ENCODE measurements at places on chromosomes 13 and 19.

DNA sequence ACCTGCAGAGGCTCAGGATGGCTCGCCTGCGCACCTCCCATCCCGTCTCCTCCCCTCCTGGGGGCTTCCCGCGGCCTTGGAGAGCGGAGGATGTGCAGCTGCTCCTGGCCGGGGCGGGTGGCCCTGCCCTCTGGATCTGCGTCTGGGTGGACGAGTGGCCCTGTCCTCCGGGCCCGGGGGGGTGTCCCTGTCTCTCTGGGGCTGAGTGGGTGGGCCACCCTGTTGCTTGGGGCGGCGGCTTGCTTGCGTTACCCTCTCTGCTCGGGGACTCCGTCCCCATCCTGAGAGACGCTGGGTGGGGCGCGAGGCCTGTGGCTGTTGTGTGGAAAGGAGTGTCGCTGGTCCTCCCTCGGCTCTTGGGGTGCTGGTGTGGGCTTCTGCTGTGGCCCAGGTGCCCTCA is 34.6 kb downstream of the DOT1L start:
- no peak for DNase-seq

GRCh38 chr13:27960362-27961226 is 8.5 kb downstream of the CDX2 start:
- DNase-seq = no peak

DNA sequence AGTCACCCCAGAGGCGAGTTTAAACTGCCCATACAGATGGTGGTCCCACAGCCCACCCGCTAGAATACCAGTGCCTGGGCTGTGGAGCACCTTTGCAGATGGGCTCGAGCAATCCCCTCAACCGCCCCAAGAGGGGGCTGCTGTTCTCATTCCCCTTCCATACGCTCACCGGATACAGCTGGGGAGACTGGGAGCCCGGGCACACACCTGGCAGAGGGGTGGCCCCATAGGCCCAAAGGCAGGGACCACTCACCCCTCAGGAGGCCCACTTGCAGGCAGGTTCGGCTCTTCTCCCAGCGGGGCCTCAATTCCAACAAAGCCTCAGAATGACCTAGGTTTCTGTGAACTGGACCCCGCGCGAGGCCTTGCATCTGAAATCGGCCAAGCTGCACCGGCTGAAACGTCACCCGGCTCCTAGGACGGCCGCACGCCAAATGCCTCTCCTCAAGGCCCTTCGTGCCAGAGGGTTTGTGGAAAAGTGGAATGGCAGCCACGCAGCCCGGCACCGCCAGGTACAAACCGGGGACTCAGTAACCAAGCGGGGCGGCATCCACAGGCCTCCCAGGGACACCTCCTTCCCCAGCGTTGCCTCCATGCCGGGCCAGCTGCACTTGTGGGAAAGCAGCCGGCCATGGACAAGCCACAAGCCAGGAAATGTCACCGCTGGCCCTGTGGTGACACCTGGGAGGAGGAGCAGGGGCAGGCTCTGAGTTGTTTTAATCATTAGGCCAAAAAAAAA is 18.7 kb downstream of the MLLT1 start:
- no peak for DNase-seq

DNA sequence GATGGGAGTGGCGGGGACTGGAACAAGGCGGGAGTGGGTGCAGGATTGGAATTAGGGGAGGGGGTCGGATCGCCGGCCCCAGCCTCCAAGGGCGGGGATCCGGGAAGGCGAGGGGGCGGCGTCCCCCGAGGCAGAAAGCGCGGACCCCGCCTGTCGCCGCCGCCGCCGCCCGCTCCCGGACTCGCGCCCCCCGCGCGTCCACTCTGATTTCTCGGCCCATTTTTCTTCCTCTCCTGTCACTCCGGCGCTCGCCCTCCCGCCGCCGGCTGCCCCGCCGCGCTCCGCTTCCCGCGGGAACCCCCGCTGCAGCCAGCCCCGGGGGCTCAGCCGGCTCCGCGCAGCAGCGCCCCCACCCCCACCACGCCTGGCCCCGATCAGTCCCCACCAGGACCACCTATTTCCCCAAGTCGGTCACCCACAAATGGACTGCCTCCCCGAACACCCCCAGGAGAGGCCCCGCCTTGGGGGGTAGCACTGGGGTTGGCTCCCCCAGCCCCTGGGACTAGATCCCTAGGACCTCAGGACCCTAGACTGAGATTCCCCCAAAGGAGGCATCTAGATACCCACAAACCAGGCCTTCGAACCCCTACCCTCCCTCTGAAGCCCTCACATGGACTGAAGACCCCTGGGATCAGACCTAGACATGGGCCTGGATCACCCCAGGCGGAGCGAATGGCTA is 12.6 kb upstream of the ERFL start:
- no peak for DNase-seq

- DNase-seq = no peak
Observed at GRCh38 chr13:83914368-83914767, 32.1 kb upstream of the SLITRK1 start.

All from putamen (tissue), 1 donor.